MM.1S (cell line): ENCODE measurements at places on chromosomes 12 and 14.

DNA sequence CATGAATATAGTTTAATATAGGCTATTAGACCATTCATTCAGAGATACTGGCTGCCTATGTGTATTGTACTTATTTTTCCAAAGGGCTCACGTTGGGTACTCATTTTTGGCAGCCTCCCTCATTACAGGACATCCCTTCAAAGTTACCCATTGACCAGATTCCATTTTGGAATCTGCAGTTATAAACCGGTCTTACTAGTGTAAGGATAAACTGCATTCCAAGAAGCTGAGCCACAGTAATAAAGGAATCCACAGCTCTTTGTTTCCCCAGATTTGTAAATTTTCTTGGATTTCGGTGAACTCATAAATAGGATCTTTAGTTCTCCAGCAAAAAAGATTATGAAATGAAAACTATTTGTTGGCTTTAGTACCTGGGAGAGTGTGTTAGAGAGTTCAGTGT, 18.9 kb upstream of the CFL2 start:
- DNase-seq: no peak

GRCh38 chr14:55976219-55976618, 142.0 kb upstream of the PELI2 start:
- no peak for DNase-seq

DNA sequence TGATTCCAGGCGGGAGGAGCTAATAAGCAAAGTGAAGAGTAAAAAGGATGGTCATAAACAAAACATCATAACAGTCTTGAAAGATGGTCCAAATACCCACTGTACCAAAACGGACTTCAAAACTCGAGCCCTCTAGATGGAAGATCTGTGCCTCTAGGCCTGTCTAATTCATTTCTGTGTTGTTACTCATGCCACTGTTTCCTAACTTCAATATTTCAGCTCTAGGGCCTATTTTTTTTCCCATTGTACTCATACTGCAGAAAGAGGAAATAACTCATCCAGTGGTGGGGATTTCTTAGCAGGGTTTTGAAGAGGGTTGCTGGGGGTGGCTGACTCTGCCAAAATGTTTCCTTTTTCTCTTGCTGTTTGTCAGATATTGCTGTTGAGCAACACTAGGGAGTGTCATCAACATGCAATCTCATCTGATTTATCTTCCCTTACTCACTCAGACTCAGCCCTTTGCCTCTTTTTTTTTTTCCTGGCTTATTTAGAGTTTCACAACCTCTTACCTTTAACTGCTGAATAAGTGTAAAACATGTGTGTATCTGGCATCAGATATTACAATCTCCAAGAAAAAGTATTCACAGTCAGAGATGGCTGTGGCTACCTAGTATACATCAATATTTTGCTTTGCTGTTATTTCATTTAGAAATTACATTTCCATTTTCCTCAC, 189.6 kb downstream of the DUSP6 start:
- peak; percentile 57 for DNase-seq

- no peak for DNase-seq
Observed at GRCh38 chr12:58419905-58420304, 478.5 kb downstream of the ATP23 start.

- peak; percentile 61 for DNase-seq
Observed at GRCh38 chr12:42296503-42297109, 29.3 kb downstream of the ZCRB1 start.

GRCh38 chr12:95380997-95381786, 92.8 kb upstream of the METAP2 start:
- DNase-seq: no peak

DNA sequence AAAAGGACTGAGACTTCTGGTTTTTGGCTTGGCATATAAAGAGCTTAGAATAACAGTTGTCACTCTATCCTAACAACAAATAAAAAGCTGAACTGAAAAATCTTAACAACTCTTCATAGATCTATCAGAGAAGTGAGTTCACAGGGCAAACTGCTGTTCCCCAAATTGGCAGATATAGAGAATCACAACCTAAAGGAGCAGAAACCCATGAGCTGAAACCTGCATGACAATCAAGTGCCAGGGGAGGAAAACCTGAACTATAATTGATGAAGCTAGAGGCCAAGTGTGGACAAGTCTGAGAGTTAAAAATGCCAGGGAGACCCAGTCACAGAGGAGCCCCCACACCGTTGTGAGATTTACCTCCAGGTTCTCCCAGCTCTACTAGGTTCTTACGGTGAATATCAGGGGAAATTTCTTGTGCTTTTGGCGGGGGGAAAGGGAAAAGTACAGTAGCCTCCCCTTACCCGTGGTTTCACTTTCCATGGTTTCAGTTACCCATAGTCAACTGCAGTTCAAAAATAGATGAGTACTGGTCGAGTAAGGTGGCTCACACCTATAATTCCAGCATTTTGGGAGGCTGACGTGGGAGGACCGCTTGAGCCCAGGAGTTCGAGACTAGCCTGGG, 53.9 kb downstream of the ATF7 start:
- DNase-seq: no peak

DNA sequence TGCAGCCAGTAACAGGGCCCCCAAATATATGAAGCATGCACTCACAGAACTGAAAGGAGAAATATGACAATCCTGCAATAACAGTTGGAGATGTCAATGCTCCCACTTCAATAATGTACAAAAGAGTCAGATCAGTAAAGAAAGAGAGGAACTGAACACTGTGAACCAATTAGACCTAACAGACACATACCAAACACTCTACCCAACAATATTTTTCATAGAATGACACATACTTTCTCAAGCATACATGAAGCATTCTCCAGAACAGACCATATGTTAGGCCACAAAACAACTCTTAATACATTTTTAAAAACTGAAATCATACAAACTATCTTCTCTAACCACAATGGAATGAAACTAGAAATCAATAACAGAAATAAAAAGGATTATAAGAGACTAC, 80.2 kb downstream of the ELK3 start:
- no peak for DNase-seq

DNA sequence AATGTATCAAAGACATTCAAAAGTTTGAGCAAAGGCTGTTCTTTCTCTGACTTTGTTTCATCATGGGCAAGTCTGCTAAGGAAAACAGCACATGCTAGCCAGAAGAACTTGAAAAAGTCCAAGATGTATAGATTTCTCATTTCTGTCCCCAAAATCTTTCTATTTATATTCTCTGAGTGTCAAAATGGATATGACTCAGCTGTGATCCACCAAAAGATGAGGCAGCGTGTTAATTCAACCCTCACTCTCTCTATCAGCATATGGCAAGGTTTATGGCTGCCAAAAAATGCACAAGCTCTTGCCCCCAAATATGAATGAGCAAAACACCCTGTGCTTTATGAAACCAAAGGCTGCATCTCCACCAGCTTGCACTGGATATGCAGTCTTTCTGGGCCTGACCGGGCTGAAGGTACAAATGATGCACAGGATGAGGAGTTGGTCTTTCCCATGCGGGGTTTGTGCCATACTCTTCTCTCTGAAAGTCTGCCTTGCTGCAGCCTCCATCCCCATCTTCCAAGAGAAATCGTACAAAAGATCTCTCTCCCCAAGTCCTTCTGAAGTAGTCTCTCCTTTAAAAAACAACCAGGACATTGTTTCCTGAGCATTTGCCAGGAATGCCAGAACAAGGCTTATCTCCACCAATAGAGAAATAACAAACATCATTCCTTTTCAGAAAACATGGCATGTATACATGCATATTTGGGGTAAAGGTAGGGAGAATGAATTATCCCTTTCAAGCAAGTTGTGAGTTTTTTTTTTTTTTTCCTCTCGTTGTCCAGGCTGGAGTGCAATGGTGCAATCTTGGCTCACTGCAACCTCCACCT, 203.4 kb downstream of the TMX1 start:
- DNase-seq: no peak

GRCh38 chr14:21091821-21092272, 6.6 kb downstream of the ZNF219 start:
- no peak for DNase-seq

DNA sequence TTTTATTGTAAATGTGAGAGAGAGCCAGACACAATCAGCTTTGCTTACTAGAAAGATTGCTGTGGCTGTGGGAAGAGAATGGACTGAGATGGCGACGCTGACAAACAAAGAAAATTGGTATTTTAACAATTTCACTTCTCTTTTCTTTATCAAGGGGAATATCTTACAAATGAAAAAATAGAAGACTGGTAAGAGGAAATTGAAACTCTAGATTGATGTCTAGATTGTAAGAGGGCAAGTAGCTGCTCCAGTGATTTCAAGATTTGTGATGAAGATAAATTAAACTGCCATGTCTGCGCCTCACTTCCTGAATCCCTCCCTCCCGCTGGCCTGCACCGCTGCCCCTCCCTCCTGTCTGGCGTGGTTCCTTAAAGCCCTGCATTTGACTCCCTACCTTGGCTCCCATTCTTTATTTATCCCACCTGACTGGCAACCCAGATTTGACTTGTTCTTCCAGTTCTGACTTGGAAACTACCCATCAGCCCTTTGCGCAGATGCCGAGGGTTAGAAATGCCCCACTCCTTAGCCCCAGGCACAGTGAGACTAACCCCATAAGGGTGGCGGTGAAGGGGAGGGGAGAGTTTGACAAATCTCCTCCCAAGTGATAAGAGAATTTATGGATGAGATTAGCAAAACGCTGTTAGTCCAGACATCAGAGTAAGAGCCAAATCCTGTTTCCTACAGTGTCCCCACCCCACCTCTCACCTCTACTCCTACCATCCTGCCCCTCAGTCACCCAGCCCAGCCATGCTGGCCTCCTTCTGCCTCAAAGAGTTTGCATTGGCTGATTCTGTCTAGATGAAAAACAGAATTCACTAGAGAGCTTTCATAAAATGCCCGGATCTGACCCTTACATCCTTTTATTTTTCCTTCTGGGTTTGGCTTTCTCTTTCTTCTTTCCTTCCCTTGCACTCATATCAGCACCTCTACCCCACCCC, 125.3 kb upstream of the ATF7IP start:
- DNase-seq: peak; percentile 21

DNA sequence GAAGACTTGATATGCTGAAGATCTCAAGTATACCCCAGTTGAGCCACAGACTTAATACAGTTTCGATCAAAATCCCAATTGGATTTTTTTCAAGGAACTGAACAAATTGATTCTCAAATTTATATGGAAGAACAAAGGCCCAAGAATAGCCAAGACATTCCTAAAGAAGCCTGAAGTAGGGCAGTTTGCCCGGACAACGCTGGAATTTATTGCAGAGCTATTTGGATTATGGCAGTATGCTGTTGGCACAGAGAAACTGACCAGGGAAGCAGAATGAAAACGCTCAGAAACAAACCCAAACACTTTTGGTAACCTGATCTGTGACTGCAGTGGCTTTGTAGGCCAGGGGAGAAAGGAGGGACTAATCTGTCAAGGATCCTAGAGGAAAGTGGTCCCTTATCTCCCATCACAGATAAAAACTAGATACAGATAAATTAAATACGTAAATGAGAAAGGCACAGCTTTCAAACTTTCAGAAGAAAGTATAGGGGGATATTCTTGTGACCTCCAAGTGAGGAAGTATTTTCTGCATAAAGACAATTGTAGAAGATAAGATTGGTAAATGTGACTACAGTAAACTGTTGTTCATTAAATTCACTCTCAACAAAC, 35.9 kb upstream of the GSC start:
- no peak for DNase-seq

DNA sequence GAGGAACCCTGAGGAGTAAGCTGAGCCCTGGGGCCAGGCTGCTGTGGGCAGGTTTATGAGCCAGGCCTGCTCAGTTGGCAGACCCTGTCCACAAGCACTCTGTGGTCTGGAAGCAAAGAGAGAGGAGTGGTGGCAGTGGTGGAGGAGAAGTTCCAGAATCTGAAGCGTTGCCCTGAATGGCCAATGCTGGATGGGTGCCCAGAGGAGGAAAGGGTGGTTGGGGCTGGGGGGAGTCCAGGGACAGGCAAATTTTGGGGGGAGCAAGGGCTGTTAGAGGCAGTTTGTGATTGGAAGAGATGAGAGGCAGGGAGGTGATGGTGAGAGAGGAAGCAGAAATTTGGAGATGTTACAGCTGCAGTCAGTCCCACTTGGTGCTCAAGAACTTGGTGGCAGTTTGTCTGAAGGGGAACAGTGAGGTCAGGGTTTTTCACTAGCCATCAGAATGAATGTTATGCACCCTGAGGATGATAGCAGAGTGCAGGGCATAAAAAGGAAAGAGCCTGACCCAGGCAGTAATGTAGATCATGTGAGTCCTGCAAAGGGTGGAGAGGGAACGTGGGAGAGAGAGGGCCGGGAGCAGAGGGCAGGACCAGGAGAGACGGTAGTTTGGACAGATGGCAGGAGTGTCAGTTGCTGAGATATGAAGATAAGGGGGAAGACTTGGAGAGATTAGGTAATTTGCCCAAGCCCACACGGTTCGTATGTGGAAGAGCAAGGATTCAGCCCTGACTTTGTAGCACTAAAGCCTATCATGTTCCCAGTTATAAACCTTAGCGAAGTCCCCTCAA, 51.2 kb downstream of the GALNT8 start:
- no peak for DNase-seq

DNA sequence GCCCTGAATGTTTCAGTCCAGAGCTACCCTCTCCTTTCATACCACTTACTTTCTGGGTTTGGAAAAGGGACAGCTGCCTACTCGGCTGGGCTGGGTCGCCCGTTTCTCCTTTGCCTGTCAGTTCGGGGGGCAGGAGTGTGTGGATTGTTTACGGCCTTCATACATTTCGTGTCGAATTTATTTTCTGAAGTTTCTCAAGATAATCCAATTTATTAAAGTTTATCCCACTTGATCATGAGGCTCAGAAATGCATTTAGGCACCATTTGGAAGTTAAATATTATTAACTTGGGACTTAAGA, 608 bp downstream of the ZNF410 start:
- no peak for DNase-seq

GRCh38 chr14:91929700-91930099, 17.8 kb downstream of the FBLN5 start:
- no peak for DNase-seq

DNA sequence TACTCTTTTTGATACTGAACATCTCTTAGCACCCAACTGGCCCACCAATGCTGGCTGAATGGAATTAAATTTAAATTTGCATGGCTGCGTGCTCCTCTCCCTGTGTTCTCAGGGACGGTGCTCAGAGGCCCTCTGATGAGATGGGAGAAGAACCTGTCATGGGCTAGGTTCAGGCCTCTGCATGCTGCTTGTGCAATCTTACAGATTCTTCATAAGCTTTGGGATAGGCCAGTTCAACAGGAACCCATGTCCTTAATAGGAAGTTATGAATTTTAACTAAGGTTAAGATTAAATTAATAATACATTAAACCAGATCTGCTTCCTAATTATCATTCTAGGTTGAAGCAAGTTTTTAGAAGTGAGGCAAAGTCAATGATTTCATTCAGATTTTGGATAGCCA, 119.7 kb upstream of the LRIG3 start:
- DNase-seq: no peak

GRCh38 chr12:5138845-5139244, 95.2 kb downstream of the KCNA5 start:
- DNase-seq: no peak
